Esophagus mucosa (tissue), 1 donor: ENCODE measurements at places on chromosomes 16 and 17. TPM values are rescaled to one million over a fixed set of nuclear protein-coding genes. Genes with fewer than 3 reads are reported as not detected.

GRCh38 chr17:29524692-29525091, 42.1 kb downstream of the ABHD15 start:
- ATAC-seq = no peak

- ATAC-seq = no peak
Observed at GRCh38 chr17:45366049-45366448, 49.2 kb upstream of the MAP3K14 start.

The CBX8 gene
- 3.8 TPM for total RNA-seq

- no peak for ATAC-seq
Observed at GRCh38 chr16:60929-61878, 7.6 kb downstream of the SNRNP25 start.

DNA sequence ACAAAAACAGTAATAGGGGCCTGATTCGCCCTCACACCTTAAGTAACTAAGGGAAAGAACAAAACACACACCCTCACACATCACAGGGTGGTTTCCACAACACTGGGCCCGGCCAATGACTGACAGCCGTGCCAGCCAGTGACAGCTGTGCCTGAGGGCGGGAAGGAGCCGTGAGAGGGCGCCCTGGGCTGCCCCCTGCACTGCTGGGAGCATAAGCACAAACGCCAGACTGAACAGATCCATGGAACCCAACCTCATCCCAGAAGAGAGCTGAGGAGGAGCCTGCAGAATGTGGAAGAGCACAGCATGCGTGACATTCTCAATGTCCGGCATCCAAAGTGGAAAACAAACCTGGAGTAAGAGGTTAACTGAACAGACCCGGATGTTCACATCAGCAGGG, 16.0 kb downstream of the CSNK1D start:
- ATAC-seq = peak; percentile 52

DNA sequence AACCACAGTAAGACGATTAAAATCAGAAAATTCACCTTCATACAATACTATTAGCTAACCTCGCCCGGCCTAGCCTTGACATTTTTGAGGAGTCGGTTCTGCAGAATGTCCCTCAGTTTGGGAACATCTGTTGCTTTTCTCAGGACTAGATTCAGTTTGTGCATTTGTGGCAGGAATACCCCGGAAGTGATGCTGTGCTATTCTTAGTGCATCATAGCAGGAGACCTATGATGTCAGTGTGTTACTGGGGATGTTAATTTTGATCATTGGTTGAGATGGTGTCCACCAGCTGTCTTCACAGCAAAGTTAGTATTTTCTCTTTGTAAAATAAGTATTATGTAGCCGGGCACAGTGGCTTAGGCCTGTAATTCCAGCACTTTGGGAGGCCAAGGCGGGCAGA, 21.5 kb upstream of the HELZ start:
- no peak for ATAC-seq

GRCh38 chr17:76633628-76634328, 9.8 kb downstream of the ST6GALNAC1 start:
- ATAC-seq = no peak

DNA sequence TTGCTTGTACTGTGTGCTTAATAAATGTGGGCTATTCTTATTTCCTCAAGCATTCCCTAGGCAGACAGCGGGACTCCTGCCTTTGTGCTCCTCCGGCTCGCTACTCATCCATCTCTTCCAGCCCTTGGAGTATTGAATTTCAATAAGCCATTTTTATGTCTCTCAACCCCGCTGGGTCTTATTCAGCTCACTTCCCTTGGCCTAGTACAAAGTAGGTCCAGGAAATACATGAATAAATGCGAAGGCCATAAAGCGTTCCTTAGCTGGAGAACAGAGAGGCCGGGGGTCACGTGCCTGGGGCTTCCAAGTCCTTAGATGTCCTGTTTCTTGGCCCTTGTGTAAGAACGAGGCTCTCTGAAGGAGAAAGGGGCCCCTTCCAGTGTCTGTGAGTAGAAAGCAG, 236.7 kb upstream of the ASIC2 start:
- no peak for ATAC-seq

The CLEC19A gene
- total RNA-seq = not detected

DNA sequence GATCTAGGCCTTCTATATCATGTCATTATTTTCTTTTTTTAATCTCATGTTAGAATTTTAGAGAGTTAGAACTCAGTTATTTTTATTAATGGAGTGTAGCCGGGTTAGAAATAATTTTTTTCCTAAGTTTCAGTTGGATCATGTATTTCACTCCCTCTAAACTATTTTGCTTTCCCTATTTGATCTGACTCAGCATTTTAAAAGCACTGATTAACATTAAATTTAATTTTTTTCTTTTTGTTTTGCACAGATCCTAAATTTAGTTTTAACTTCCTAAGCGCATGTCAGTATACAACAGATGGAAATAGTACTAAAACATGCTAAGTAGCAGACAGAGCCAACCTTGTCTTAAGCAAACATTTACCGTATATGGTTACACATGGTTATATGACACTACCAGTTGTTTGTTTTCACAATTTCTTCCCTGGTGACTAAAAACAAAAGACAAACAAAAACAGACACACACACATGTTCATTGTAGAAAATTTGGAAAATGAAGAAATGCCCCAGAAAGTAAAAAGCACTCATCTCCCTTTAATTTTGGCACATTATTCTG, 33.6 kb upstream of the RAB11FIP4 start:
- ATAC-seq = no peak

The ADAD2 gene
- total RNA-seq = 1.1 TPM

The CPHXL2 gene
- not detected for total RNA-seq
